NCI-H510A treated with DMSO at 0.1 percent for 48 hours (cell line): ENCODE measurements at places on chromosomes 7 and 10.

GRCh38 chr7:95529701-95530100 is 44.0 kb downstream of the ASB4 start:
- peak; percentile 6 for DNase-seq

GRCh38 chr7:94957061-94957460 is 49.7 kb downstream of the PPP1R9A start:
- no peak for DNase-seq

DNA sequence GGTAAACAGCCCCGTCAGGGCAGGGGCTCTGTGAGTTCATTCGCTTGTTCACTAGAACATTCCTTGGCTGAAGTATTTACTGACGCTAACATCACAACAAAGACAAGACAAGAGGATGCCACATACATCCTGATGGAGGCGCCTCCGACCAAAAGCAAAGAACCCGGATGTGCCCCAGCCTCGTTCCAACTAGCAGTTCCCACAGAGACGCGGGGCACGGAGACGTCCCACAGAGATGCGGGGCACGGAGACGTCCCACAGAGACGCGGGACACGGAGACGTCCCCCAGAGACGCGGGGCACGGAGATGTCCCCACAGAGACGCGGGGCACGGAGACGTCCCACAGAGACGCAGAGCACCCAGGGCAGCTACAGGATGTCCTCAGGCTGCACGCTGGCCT is 35.4 kb upstream of the CFAP46 start:
- no peak for DNase-seq

GRCh38 chr7:133860628-133861335 is 266.4 kb upstream of the LRGUK start:
- no peak for DNase-seq

DNA sequence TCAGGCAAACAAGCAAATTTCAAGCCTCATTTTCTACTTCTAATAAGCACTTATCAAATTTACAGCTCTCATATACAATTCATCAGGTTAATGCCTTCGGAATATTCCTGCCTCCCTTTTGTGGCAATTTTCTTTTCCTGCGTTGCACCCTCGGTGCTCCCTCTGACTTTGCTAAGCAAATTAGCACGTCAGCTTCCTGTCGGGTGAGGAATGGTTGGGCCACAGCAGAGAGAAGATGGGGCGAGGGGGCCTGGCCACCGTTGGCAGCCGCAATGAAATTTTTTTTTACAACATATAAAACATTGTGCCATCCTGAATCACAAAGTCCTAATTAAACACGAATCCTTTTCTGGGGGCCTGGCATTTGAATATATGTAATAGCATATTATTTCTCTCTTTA is 28.1 kb downstream of the ELFN1 start:
- no peak for DNase-seq

- no peak for DNase-seq
These were observed 106.1 kb upstream of the LRRTM3 start for GRCh38 chr10:66819691-66820090.

- DNase-seq: no peak
These were observed 248.8 kb downstream of the TCERG1L start for GRCh38 chr10:131062621-131063260.

- no peak for DNase-seq
These were observed 127.4 kb upstream of the TEX47 start for GRCh38 chr7:88922944-88923343.

DNA sequence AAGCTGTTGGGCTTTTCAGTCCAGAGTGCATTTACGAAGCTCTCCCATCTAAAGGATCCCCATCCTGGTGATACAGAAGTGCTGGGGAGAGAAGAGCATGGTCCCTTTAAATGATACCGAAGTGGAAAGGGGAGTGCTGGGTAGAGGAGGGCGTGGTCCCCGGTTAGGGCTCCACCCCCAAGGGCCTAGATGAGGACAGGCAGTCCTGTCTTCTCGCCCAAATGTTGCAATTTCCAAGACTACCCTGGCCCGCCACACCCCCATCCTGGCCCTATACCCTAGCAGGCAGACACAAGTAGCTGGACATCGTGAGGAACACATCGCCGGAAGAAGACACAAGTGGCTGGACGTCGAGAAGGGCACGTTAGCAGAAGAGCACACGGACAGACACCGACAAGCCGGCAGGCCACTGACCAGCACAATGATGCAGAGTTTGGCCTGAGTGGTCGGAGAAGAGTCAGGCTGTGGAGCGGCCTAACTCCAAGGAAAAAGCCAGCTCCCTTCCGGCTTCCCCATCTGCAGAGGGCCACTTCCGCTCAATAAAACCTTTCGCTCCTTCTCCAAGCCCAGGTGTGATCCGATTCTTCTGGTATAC is 439.5 kb upstream of the NRP1 start:
- no peak for DNase-seq

GRCh38 chr10:129525401-129525801 is 58.4 kb downstream of the MGMT start:
- DNase-seq: no peak

GRCh38 chr7:144738708-144739314 is 97.0 kb downstream of the TPK1 start:
- DNase-seq: peak; percentile 9

- no peak for DNase-seq
These were observed 284.8 kb downstream of the PLXNA4 start for GRCh38 chr7:132291481-132291880.

DNA sequence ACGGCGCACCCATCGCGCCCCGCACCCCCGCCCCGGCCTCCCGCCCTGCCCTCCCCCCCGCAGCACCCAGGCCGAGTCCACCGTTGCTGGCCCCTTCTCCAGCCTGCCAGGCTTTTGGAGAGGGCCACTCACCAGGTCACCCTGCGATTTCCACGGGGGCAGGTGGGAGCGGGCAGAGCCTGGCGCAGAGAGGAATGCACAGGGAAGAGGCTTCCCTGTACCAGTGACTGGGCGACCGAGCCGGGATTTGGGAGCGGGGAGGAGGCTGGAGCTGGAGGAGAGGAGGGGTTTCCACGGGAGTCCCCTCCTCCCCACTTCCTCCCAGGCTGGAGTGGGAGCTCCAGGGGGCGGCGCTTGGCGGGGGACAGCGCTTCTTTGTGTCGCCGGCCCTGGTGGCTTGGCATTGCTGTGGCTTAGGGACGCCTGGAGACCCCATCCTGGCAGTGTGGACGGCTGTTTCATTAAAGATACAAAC is 19.3 kb downstream of the TCAF1 start:
- DNase-seq: peak; percentile 28

GRCh38 chr7:20350518-20350951 is 19.8 kb downstream of the ITGB8 start:
- DNase-seq: no peak

DNA sequence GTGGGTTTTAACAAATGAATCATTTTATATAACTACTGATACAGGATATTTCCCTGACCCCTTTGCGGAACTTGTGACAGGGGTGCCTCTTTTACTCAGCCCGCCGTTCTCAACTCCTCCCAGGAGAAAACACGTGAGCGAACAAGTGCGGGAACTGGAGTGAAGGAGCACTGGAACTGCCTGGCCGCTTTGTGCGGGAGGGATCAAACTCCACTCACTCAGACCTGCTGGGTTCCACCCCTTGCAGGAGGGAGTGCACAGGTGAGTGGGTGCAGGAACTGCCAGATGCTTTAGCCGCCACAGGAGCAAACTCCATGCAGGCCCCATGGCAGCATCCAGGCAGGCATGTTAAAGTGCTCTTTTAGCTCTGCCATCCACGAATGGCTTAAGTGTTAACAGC is 513.4 kb upstream of the GRM3 start:
- DNase-seq: no peak

DNA sequence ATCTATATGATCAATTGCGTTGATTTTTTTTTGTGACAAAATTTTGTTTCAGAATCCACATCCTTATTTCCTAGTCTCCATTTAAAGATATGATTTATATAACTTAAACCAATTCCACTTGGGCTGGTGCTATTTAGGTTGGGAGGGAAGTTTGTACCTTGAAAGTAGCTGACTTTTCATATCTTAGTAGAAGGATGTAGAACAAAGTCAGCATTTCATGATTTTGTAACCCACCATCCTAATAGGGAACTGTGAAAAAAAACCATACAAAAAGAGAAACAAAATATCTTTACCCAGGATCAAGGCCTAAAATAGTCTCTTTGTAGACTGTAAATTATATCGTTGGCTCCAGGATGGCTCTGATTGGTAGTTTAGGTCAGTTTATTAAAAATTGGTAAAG is 8.3 kb downstream of the HECTD2 start:
- DNase-seq: no peak

GRCh38 chr10:95392681-95393164 is 101.9 kb upstream of the PDLIM1 start:
- no peak for DNase-seq

- no peak for DNase-seq
These were observed 108.8 kb downstream of the GNAI1 start for GRCh38 chr7:80243425-80243824.

GRCh38 chr10:1292611-1293031 is 236.4 kb downstream of the WDR37 start:
- DNase-seq: no peak

DNA sequence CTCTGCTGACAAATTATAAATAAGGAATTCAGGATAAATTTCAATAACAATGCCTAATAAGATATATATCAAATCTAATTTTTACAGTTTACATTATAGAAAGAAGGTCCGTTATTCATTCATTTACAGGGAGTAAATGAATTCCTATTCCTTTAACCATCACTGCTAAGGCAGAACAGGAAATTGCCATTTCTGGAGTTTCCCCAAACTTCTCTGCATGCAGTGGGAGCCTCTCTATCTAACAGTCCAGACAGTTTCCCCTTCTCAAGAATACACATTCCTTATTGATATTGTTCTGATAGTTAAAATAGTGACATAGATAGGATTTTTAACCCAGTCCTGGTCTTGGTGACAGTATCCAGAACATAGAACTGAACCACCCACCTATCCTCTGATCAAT is 24.3 kb downstream of the MKI67 start:
- DNase-seq: no peak

DNA sequence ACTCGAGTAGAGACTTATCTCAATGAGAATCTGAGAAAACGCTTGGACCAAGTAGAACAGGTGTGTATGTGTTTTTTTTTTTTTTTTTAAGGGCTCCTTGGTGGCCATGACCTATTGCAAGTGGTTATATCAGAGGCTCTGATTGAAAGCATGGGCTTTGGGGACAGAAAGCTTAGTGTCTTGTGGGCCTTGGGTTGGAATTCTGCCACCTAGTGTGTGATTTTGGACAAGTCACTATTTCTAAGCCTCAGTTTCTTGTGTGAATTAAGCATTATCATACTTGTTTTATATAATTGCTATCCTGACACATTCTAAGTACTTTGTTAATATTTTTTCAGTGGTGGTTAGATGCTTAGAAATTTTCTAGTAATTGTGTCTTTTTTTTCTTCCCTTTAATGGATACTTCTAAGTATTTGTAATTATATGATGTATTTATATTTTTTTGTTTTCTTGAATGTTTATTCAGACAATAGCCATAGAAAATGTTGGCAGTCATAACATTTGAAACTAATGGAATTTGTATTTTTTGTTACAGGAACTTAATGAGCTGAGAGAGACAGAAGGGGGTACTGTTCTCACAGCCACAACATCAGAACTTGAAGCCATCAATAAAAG is 33.1 kb downstream of the SMC3 start:
- DNase-seq: peak; percentile 84

DNA sequence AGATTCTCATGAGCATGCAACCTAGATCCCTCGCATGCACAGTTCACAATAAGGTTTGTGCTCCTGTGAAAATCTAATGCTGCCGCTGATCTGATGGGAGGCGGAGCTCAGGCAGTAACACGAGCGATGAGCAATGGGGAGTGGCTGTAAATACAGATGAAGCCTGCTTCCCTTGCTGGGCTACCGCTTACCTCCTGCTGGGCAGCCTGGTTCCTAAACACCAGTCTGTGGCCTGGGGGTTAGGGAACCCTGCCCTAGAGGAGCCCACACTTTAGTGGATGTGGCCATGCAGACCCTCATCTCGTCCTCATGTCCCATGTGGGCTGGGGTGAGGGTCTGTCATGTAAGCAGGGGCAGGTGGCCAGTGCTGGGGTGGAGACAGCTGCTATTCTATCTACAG is 417.6 kb downstream of the GLRX3 start:
- no peak for DNase-seq

- DNase-seq: no peak
These were observed 3.7 kb upstream of the HDAC9 start for GRCh38 chr7:18491871-18492270.

DNA sequence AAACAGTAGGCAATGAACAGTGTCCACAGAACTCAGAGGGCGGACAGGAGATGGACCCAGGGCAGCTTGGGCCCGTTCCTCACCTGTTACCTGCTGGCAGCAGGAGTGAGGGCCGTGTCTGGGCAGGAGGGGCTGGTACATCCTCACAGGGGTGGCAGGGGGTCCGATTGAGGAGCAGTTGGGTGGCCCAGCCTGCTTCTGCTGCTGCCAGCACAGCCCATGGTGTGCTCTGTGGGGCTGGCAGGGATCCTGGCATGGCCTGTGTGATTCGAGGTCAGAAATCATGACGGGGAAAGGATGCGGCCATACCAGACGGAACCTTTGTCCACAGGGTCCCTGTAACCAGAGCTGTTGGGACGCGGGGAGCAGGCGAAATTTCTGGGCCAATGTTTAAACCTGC is 49.6 kb downstream of the INPP5A start:
- no peak for DNase-seq

DNA sequence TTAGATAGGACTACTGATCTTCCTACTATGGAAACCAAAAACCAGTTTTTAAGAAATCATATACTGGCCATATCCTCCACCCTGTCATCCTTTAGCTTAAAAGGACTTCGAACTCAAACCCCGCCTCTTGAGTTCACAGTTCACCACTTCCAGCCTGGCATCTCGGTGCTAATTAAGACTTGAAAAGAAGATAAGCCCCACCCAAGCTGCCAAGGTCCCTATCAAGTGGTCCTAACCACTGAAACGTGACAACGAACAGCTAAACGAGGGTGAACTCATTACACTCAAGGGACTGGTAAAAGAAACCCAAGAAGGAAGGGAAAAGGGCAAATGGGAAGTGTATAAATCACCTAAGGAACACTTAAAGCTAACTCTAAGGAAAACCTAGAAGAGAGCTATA is 16.1 kb downstream of the COL17A1 start:
- no peak for DNase-seq

DNA sequence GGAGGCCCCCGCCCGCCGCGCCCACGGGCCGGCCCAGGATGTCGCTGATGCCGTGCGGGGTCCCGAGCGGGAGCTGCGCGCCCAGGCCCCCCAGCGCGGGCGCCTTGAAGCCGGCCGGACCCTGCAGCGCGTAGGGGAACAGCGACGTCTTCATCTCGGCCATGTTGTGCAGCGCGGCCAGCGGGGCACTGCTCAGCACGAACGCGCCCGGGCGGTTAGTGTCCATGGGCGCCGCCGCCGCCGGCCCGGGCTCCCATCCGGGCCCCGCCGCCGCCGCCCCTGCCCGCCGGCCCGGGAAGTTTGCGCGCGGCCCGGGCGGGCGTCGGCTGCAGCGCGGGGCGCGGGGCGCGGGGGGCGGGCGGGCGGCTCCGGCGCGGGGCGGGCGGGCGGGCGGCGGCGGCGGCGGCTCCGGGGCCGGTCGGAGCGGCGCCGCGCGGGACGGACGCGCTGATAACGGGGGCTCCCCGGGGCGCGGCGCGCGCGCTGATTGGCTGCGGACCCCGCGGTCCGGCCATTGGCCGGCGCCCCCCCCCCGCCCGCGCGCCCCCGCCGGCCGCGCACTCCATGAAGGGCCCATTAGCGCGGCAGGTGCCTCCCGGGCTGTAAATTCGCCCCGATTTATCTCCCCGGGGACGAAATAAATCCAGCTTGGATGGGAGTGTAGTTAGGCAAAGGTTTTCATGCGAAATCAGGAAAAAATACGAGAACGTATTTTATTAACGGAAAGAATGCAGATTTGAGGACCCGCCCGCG is at the start of gene NKX6-2:
Gene NKX6-2 (minus strand): TSS at position 425 of the 753 bp plus-strand sequence. CDS start 199 bp downstream, at position 226.
- no peak for DNase-seq

- DNase-seq: peak; percentile 2
These were observed 58.0 kb downstream of the PLXNA4 start for GRCh38 chr7:132518102-132518838.
